ENCODE measurements at places on chromosomes 13 and 19.

DNA sequence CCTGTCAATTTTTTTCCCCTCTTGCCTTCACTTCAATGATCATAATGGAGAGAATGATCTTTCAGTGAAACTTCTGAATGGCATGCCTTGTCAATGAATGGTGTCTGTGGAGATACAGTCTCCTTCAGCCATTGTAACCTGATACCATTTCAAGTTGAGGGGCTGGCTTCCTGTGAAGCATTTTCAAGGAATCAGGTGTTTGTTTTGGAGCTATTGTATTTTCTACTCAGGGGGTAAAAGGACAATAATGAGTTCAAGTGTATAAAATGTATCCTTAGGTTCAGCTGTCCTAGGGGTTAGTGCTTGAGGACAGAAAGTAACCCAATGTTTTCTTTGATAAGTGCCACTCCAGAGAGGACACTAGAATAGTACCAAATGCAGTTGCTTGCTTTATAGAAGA lies 23.8 kb upstream of the CBY2 start:
- DNase-seq, result no peak

DNA sequence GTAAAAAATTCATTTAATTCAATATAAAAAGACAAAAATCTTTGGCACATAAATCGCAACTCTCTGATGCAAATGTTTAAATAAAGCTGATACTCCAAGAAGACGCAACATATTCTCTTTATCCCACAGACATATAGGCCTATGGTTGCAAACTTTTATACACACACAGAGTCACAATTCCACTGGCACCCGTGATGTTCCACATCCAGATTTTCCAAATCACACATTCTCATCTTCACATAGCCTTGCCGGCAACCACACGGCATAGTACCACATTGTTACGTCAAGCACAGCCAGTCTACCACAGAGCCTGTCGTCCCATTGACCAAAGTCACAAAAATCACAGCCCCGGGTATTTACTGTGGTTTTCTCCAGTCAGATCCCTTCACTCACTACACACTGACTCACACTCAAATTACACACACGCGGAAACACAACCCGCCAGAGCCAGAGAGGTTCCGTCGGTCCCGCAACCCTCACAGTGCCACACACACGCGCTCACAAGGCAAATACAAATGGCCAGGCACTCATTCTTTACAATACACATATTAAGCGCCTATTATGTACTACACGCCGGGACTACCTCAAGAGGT lies 546 bp upstream of the ZNF546 start:
- peak; percentile 59 for DNase-seq

- no peak for DNase-seq
Measured at GRCh38 chr19:13007292-13008045, 12.2 kb downstream of the NFIX start.

- DNase-seq, result no peak
Measured at GRCh38 chr13:113791226-113791625, 32.2 kb downstream of the TMEM255B start.

GRCh38 chr19:10454267-10454666 lies 33.9 kb downstream of the PDE4A start:
- no peak for DNase-seq

GRCh38 chr13:109973279-109973678 lies 186.9 kb upstream of the IRS2 start:
- no peak for DNase-seq

DNA sequence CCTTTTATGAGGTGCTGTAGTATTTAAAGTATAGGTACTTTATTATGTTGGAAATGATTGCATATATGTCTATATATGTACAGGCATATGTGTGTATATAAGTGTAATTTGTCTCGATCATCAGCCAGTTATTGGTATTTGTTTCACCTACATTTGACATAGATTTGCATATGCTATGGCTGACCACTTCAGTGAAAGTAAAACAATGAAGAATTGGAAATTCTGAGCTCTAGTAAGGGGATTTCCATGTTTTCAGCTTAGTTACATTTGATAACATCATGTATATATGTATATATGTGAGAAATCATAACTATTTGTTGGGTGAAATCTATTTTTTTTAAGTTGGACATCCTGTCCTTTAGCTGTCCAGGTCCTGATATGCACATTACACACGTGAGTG lies 1303.9 kb downstream of the EFNB2 start:
- DNase-seq, result no peak

GRCh38 chr13:112704308-112705145 lies 14.7 kb downstream of the ATP11A start:
- DNase-seq, result no peak

- peak; percentile 26 for DNase-seq
Measured at GRCh38 chr13:30561511-30561910, 56.2 kb upstream of the USPL1 start.

GRCh38 chr19:16645140-16645539 lies 14.8 kb downstream of the SMIM7 start:
- no peak for DNase-seq

GRCh38 chr13:34567597-34567996 lies 374.5 kb upstream of the NBEA start:
- DNase-seq, result no peak

- no peak for DNase-seq
Measured at GRCh38 chr13:98537306-98537705, 39.6 kb downstream of the STK24 start.

DNA sequence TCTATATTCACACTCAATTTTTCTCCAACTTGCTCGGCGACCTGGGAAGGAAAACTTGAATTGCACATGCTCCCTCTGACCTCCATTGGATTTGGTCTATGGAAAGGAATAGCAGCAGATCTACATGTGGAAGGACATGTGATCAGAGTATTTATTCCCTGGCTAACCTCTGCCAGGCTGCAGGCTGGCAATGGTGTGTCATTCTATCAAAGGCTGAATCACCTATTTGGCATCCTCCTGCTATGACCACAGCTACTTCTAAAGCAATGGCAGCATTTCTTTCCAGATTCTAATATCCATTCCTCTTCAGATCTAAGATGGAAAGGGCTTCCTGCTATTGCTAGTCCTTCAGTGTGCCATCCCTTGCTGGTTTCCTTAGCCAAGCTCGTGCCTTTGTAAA lies 144.3 kb upstream of the FREM2 start:
- DNase-seq, result peak; percentile 13

GRCh38 chr13:101398191-101398590 lies 18.1 kb downstream of the NALCN start:
- DNase-seq, result peak; percentile 61

DNA sequence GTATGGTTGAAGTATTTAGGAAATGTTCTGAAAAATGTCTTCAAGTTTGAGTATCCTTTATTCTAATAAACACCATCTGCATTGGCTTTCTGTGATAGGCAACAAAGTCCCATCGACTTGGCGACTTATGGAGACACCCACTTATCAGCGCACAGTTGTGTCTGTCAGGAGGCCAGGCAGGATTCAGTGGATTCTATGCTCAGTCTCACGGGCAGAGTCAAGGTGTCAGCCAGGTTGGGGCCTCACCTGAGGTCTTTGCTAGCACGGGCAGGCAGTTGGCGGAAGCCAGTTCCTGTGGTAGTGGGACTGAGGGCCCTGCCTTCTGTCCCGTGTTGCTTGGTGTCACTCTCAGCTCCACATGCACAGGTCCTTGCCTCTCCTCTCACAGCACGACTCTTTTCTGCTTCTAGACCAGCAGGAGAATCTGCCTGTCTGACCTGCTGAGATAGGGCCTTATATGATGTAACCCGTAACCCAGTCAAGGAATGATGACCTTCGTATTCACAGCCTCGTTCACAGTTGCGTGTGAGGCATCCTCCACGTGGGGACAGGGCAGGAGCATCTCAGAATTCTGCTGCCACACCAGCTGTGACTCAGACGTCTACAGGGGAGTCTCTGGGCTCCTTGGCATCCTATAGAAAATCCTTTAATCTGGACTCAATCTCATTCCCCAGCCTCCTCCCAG lies 10.0 kb downstream of the CUL4A start:
- DNase-seq, result no peak

GRCh38 chr19:13016245-13016627 lies 21.0 kb downstream of the NFIX start:
- no peak for DNase-seq

GRCh38 chr19:6048793-6049405 lies 61.4 kb downstream of the RFX2 start:
- DNase-seq, result peak; percentile 56

DNA sequence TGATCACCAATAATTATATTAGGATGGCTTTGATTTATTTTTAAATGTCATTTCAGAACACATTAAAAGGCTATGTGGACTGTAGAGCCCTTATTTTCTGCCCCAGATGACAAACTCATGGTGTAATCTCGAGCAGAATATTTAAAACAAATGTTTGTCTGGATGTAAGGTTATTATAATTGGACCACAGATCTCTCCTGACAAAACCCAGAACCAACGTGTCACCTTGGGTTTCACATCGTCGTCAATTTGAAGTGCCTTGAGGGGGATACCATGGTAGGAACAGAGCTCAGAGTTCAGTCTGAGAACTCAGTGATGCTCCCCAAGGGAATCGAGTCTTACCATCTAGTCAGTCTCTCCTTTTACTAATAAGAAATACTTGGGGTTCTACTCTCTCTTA lies 2.8 kb downstream of the SACS start:
- DNase-seq, result no peak

DNA sequence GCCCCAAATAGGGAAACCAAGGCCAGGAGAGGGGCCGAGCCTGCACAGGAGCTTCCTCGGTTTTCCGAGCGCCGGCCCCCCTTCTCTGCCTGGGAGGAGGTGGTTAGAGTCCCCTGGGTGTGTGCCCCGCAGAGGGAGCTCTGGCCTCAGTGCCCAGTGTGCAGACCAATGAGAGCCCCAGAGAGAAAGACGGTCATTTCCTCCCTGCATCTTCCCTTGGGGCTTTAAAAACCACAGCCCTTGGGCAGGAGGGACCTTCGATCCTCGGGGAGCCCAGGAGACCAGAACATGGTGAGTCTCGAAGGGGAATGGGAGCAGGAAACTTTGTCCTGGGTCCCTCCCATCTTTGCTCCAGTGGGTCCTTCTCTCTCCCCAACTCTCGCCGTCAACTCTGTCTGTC lies at the start of gene C5AR1:
Gene C5AR1, plus strand, starts transcription at position 254 of the 400 bp plus-strand sequence. Its CDS starts 35 bp downstream, at position 289.
- DNase-seq, result no peak

DNA sequence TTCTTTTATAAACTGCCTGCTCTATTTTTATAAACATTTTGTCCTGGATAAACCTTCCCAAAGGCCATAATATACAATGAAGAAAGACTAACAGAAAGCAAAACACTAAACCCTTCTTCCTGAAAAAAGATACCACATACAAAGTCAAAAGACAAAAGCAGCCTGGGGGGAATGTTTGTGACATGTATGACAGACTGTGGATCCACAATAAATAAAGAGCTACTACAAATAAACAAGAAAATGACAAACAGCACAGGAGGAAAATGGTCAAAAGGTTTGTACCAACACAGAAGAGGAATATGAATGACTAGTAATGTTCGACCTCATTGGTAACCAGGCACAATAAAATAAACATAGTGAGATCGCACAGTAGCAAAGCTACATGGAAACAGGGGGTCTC lies 19.8 kb downstream of the AP2S1 start:
- DNase-seq, result no peak

GRCh38 chr19:46193678-46194077 lies 35.9 kb upstream of the IGFL1 start:
- no peak for DNase-seq

DNA sequence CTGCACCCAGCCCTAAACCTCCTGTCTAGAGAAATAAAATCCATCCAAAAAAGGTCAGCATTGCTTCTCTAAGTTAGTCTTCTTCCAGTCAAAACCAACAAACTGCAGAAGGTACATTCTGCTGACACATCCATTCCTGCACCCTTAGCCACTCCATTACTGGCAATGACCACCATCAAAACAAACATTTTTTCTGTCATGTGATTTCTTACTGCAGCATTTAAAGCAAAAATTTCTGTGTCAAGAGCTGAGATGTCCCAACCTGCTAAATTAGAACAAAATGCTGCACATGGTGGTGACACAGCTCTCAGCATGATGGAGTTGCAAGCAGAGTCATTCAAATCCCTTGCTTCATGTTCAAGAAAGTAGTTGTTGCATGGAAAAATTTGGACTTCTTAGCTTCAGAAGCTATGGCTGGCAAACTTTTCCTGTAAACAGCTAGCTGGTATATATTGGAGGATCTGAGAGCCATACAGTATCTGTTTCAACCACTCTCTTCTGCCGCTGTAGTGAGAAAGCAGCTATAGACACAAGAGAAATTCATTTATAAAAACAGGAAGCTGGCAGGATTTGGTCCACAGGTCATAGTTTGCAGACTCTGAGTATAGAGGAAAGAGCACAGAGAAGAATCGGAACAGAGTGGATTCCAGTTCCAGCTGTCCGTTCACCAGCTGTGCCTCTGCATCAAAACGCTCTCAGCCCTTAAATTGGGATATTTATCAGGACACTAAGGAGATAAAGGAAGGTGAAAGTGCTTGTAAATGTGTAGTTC lies 17.4 kb downstream of the RUBCNL start:
- peak; percentile 89 for DNase-seq

GRCh38 chr19:19486343-19487076 lies 28.8 kb downstream of the TSSK6 start:
- no peak for DNase-seq

DNA sequence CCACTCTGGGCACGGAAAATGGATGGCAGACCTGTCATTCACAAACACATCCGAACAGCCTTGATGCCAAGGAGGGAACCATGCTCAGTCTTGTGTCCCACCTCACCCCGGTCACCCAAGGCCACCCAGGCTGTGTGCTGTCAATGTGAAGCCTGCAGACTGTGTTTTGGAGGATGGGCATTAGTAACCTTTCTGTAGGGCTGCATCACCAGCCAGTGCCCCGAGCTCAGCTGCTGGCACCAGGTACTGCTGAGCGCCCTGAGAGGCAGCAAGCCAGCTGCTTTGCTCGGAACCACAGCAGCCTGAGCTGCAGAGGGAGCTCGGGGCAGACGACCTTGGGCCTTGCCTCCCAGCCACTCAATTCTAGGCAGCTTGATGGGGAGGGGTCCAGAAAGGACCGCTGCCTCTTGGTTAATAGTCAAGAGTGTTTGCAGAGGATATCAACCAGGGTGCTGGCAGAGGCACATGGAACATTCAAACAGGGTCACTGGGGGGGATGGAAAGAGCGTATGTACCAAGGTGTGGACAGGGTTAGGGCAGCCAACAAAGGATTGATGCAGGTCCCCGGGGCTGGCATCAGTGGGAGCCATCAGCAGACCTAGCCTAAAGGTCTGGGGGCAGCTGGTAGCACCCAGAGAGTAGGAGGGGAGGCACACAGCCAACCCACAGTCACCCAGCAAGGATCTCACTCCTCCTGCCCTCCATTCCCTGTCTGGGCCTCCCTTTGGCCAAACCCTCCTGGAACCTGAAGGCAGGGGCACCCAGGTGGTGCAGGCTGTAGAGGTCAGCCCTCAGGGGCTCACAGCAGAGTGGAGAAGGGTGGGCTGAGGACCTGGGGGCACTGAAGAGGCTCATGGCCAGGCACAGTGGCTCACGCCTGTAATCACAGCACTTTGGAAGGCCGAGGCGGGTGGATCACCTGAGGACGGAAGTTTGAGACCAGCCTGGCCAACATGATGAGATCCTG lies 8.1 kb downstream of the VSTM2B start:
- no peak for DNase-seq

DNA sequence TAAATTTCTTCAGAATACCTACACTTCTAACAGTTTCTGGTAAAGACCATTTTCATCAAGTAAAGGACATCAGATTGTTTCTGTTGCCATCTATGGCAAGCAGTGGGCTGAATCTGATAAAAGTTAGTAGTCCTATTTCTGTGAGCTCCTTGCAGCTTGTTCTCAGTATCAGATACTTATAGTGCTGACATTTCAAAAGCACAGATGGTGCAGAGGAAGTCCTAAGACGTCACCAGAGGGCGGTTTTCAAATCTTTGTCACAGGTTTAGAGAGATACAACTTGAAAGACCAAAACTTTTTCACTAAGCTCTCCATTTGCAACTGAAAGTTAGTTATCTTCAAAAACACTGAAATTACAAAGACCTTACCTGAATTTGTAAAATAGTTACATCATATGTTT lies 719.8 kb downstream of the SLITRK1 start:
- no peak for DNase-seq

- no peak for DNase-seq
Measured at GRCh38 chr13:44147648-44148047, 226.0 kb upstream of the SERP2 start.

All from iris pigment epithelial cell (primary cell).